Tongue (tissue), 3 donors: ENCODE measurements at places on chromosomes 5 and 9.
A peak's percentile ranks its signal among the peaks of the same experiment; 100 is the strongest.

GRCh38 chr9:37996819-37997217, 72.2 kb downstream of the SHB start:
- no peak for DNase-seq

DNA sequence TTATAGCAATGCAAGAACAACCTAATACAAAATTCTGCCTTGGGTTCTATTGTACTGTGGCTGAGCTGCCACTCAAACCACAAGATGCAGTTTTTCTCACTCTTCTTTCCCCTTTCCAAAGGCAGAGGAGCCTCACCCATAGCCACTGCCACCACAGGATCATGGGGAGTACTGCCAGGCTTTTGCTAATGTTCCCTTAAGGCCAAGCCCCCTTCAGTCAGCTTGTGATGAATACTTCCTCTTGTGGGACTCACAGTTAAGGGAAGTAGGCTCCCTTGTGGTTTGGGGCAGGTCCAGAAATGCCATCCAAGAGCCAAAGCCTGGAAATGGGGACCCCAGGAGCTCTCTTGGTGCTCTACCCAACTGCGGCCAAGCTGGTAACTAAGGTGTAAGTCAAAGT, 258.7 kb downstream of the SPATA31D1 start:
- peak; percentile 5 for DNase-seq

DNA sequence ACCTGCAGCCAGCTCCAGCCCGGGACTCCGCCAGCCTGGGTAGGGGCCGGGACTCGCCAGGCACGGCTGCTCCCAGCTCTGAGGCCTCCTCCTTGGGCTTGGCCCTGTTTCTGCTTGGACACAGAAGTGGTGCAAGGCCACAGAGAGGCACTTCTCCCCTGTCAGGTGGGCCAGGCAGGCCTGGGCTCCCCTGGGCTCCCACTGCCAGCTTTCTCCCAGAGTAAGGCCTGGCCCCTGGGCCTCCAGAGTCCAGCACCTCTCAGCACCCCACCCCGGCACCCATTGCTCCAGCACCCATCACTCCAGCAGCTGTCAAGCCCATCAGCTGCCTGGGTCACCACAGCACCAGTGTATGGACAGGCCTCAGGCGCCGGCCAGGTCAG, 71.1 kb upstream of the LRRTM2 start:
- DNase-seq = no peak

- DNase-seq = no peak
These were observed 685 bp upstream of the NIPSNAP3A start for GRCh38 chr9:104746798-104747197.

DNA sequence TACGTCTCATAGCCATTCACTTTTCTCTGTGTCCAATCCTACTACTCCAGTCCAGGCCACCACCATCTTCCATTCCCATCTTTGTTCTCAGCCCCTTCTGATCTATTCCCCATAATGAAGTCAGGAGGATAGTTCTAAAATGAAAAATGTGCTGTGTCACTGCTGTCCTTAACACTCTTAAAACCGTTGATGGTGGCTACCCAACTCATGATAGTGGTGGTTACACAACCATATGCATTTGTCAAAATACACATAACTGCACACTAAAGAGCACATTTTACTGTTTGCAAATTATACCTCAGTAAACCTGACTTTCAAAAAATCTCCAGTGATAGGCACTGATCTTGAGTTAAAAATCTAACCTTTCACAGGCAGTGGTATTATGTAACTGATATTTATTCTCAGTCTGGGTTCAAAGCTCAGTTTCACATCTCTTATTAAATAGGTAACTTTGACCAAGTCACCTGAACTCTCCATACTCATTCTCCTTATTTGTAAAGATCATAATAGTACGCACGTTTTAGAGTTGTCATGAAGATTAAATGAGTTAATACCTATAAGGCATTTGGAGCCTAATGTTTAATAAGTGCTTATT, 24.6 kb upstream of the ADRB2 start:
- DNase-seq = no peak

DNA sequence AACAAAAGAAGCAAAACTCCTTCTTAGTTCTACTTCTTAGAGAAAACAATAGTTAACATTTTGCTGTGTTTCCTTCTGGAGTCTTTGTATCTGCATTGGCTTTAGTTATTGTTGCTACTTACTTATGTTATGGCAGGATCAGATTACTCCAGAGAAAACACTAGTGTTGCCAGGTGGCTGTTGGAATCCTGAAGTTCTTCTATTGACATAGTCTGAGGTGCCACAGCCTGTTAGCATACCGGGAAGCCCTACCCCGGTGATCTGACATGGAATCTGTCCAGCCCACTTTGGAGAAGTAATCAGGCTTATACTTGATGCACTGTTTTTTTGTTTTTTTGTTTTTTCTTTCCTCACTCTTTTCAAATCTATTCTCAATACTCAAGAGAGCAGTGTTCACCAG, 68.5 kb upstream of the CEP78 start:
- peak; percentile 41 for DNase-seq

DNA sequence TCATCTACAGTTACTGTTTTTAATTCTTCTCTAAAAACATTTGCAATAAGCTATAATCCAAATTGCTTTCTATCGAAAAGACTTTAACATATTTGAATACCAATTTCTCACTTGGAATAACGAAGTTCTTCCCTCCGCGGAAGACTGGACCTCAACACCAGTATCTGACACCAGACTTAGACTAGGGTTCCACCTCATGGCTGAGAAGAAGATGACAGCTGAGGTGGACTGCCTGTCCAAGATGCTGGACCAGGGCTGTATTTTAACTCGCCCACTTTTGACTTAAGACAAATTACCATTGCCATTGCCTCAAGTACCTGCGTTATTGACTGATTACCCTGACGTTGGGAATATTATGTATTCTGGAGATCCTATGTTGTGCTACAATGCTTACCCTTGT, 34.1 kb downstream of the ZMAT2 start:
- DNase-seq = no peak

DNA sequence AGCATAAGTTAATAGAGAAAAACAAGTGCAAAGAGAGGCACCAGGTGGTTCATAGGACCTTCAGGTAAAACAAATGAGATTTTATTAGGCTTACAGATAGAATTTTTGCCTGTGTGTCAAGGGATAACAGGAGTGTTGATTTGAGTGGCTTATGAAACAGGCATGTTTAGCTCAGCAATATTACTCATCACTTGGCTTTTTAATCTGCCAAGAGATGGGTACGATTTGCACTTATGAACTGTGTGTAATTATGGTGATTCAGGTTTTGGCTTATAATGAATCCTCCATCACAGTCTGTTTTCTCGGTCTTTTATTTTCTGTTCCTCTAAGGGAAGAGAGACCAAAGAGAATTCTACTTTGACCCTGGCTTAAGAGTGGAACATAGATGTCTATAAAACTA, 199.3 kb downstream of the DMRTA1 start:
- no peak for DNase-seq

- DNase-seq = no peak
These were observed 59.6 kb downstream of the RAI14 start for GRCh38 chr5:34715711-34716110.

DNA sequence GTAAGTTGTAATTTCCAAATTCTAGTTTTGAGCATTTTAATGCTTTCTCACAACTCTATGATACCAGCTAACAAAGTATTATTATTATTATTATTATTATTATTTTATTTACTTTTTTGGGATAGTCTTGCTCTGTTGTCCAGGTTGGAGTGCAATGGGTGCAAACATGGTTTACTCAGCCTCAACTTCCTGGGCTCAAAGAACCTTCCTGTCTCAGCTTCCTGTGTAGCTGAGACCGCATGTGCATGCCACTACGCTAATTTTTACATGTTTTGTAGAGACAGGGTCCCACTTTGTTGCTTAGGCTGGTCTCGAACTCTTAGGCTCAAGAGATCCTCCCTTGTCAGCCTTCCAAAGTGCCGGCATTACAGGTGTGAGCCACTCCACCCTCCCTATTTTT, 27.0 kb downstream of the LRRC70 start:
- no peak for DNase-seq

GRCh38 chr9:128945798-128946501, 1.5 kb downstream of the DOLK start:
- DNase-seq = no peak

- no peak for DNase-seq
These were observed 11.8 kb upstream of the ZDHHC11 start for GRCh38 chr5:862367-863243.

DNA sequence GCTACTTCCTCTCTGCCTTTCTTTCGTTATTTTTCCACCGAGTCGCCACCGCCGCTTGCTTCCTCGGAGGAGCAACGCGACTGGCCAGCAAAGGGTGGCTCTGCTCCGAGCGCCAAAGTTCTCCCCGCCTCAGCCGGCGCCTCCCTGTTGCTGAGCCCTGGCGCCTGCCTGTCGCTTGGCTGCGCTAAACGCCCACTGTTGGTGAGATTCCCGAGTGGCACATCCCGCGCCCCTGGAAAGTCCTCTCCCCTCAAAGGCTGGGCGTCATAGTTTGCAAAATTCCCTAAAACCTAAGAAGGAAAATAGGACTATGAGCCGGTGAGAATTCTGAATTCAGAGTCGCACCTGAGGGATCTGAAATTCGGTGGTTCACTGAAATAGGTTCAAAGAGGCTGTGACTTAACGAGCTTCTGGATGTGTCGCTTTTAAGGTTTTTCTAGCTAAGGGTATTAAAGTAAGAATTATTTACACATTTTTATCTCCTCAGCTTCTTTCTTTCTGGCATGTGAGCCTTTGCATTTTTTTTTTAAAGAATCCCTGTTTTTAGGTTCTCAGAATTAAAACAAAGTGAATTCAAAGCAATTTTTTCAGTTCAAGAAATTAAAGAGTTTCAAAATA, at the start of gene GRIN3A:
GRIN3A (minus strand) TSS at position 82 of the 618 bp plus-strand sequence. CDS start 668 bp downstream, outside the sequence.
- peak; percentile 36 for DNase-seq

DNA sequence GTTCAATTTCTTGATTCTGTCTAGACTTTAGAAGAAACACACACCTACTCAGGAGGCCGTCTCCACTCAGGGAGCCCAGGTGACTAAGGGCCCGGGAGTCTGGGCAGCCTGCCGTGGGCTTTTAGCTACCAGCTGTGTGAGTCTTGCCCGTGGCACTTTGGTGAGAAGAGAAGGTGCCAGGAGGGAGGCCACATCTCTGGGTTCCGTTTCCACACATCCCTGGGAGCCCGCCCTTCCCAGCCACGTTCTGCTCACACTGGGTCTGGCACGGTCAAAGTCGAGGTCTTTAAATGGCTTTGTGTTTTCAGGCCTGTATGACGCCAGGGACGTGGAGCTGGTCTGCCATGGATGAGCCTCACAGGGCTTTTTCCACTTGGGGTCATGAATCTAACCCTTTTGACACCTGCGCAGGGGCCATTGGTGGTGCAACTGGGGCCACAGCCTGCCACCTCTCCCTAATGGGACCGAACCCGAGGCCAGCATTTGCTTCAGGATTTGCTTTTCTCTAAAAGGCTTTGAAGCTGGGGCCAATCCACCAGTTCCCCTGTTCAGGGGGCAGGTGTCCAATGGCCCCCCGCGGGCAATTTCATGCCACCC, 17.2 kb upstream of the FCN2 start:
- no peak for DNase-seq
